Left lung (tissue), 14 donors: ENCODE measurements at places on chromosomes 11 and 22. TPM values are rescaled to one million over a fixed set of nuclear protein-coding genes. Genes with fewer than 3 reads are reported as not detected.

The NF2 gene
- total RNA-seq = 45.2 TPM

The CBX6 gene
- 80.0 TPM for total RNA-seq

The C22orf31 gene
- total RNA-seq = 0.29 TPM

The SLC6A5 gene
- total RNA-seq = not detected

The LDHAL6A gene
- not detected for total RNA-seq

The NCR3LG1 gene
- total RNA-seq = 9.8 TPM

The OR51B2 gene
- not detected for total RNA-seq

The SLC22A6 gene
- total RNA-seq = not detected

The AMOTL1 gene
- total RNA-seq = 52.0 TPM

The RBMXL2 gene
- total RNA-seq = not detected

GRCh38 chr22:41447435-41448188 lies 1.0 kb upstream of the TOB2 start:
- no peaks in the 10 kb centered on the region for H3K27me3 ChIP-seq
- H3K4me1 ChIP-seq = peaks cover 7% of the 10 kb centered on the region
- H3K4me3 ChIP-seq = peak overlapping the region; percentile 95

- no peaks in the 10 kb centered on the region for H3K27me3 ChIP-seq
- no peak for DNase-seq
- no peaks in the 10 kb centered on the region for H3K4me1 ChIP-seq
- no peaks in the 10 kb centered on the region for H3K36me3 ChIP-seq
- H3K27ac ChIP-seq = no peak overlapping the region
- no peak overlapping the region for H3K4me3 ChIP-seq
Observed at GRCh38 chr11:74371269-74372052, 26.8 kb downstream of the PGM2L1 start.

GRCh38 chr22:44328762-44329161 lies 16.0 kb upstream of the SHISAL1 start:
- peaks cover 24% of the 10 kb centered on the region for H3K4me1 ChIP-seq
- no peak for DNase-seq
- no peaks in the 10 kb centered on the region for H3K36me3 ChIP-seq
- no peak overlapping the region for H3K27ac ChIP-seq
- no peak overlapping the region for H3K4me3 ChIP-seq

GRCh38 chr11:95443386-95443785 lies 212.4 kb upstream of the SESN3 start:
- H3K4me1 ChIP-seq = no peaks in the 10 kb centered on the region
- no peak for DNase-seq
- H3K4me3 ChIP-seq = no peak overlapping the region
- no peak overlapping the region for H3K27ac ChIP-seq

DNA sequence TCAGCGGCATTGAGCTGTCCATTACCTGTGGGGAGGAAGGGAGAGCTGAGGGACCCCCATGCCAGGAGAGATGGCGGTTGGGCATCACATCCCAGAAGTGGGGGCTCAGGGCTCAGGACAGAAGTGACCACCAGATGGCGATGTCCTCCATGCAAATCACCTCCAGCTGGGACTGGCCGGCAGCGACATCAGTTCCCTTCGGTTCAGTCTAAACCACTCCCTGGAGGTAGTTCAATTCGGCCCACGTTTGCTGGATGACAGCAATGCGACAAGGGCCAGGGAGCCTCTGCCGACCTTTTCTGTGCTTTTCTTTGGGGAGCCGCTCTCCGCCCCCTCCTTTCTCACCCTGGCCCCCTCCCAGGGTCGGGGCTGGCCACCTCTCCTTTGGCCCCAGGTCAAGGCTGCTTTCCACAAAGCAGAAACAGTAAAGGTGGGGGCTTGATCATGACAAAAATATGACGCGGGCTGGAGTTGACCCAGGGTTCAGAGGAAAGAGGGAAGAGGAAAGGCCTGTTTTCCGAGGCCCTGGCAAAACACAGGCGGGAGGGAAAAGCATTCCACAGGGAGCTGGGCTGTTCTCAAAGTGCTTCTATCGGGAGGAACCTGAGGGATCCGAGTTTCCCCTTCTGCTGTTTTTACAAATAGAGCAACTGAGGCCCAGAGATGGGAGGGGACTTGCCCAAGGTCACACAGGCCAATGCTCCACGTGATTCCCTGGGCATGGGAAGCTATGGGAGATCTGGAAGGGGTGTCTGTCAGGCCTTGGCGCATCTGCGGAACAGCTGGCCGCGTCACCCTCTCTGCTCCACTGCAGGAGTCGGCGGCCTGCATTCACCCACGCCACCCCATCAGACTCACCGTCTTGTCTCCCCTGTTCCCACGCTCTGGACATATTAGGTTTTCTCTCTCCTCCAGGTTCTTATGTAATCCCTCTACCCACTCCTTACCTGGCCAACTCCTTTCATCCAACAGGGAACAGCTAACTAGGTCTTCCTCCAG lies 54.7 kb downstream of the FBXO7 start:
- peak overlapping the region; percentile 17 for H3K27ac ChIP-seq
- peaks cover 16% of the 10 kb centered on the region for H3K4me1 ChIP-seq
- H3K4me3 ChIP-seq = no peak overlapping the region
- no peaks in the 10 kb centered on the region for H3K27me3 ChIP-seq
- no peaks in the 10 kb centered on the region for H3K36me3 ChIP-seq

DNA sequence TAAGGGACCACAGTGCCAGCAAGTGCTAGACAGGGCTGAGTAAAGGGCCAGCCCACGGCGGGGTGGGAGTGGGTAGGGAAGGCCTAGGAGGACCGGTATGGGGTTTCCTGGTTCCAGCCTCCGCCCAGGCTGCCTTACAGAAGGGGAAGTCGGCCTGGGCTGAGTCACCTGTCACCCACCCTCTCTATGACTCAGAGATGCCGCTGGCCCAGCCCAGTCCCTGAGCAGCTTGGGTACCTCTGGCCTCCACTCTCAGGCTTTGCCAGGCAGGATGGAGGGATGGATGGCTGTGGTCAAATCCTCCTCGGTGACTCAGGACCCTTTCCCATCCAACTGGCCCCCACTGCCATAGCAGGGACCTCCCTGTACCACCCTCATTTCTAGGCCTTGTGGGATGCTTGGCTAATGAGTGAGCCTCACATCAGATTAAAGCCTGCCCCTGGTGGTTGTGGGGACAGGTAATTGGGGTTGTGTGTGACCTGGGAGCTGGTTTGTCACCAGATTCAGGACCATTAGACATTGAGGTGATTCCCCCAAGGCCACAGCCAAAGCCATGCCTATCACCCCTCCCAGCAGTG lies 13.9 kb downstream of the SLC35E4 start:
- no peaks in the 10 kb centered on the region for H3K27me3 ChIP-seq
- H3K27ac ChIP-seq = no peak overlapping the region
- peaks cover 3% of the 10 kb centered on the region for H3K4me1 ChIP-seq
- H3K4me3 ChIP-seq = no peak overlapping the region
- no peaks in the 10 kb centered on the region for H3K36me3 ChIP-seq
- no peak for DNase-seq

DNA sequence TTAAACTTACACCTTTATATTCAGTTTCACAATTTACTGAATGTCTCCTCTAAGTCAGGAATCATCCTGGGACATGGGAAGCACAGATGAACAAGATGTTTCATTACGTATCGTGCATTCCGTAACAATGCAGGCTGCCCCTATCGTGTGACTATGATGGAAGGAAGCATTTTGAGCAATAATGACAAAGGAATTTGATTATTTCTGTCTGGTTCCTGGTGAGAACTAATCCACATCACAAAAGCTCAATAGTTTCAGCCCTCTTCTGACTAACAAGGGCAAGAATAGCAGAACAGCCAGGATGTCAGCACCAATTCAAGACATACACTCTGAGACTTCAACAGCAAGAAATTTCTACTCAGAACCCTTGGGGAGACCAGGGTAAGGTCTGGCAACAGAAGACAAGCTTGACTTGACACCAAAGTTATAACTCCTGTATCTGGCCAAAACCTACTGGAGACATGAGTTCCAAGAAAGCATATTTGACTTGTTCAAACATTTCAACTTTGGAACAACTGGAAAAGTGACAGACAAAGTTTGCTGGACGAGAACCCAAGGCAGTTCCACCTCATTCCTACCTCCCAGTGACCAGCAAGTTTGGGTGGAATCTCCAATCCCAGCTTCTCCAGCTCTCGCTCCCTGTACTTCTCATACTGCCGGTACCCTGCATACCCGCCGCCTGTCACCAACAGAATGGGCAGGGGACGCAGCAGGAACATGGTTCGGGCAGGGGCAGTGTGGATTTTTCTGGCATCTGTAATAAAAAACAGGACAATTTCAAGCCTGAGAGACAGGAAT lies 14.3 kb downstream of the PISD start:
- H3K4me3 ChIP-seq = no peak overlapping the region
- H3K4me1 ChIP-seq = no peaks in the 10 kb centered on the region
- no peaks in the 10 kb centered on the region for H3K27me3 ChIP-seq
- no peak overlapping the region for H3K27ac ChIP-seq
- H3K36me3 ChIP-seq = peaks cover 31% of the 10 kb centered on the region

DNA sequence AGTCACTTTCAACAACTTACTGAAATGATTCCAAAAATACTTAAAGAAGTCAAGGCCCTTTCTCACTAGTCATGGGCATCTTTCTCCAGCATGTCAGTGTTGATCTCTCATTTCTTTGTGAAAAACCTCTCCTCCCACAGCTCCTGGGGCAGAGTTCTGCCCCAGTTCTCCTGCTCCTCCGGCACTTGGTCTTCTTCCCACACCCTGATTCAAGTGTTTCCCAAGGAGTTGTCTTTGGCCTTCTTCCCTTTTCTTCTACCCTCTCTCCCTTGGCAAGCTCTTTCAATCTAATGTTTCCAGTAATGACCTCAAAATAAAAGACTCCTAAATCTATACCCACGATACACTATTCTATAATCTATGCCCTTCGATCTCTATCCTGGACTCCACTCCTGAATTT lies 42.1 kb upstream of the CCDC34 start:
- DNase-seq = no peak
- no peak overlapping the region for H3K4me3 ChIP-seq
- H3K36me3 ChIP-seq = no peaks in the 10 kb centered on the region
- no peaks in the 10 kb centered on the region for H3K27me3 ChIP-seq
- H3K27ac ChIP-seq = no peak overlapping the region

GRCh38 chr22:47943729-47944700 lies 1181.6 kb downstream of the TBC1D22A start:
- no peaks in the 10 kb centered on the region for H3K27me3 ChIP-seq
- no peak overlapping the region for H3K27ac ChIP-seq
- no peaks in the 10 kb centered on the region for H3K36me3 ChIP-seq
- DNase-seq = no peak
- no peak overlapping the region for H3K4me3 ChIP-seq

- H3K4me1 ChIP-seq = no peaks in the 10 kb centered on the region
- no peak overlapping the region for H3K4me3 ChIP-seq
- no peaks in the 10 kb centered on the region for H3K27me3 ChIP-seq
- no peaks in the 10 kb centered on the region for H3K36me3 ChIP-seq
Observed at GRCh38 chr11:2662024-2662312, 37.8 kb downstream of the KCNQ1OT1 start.

DNA sequence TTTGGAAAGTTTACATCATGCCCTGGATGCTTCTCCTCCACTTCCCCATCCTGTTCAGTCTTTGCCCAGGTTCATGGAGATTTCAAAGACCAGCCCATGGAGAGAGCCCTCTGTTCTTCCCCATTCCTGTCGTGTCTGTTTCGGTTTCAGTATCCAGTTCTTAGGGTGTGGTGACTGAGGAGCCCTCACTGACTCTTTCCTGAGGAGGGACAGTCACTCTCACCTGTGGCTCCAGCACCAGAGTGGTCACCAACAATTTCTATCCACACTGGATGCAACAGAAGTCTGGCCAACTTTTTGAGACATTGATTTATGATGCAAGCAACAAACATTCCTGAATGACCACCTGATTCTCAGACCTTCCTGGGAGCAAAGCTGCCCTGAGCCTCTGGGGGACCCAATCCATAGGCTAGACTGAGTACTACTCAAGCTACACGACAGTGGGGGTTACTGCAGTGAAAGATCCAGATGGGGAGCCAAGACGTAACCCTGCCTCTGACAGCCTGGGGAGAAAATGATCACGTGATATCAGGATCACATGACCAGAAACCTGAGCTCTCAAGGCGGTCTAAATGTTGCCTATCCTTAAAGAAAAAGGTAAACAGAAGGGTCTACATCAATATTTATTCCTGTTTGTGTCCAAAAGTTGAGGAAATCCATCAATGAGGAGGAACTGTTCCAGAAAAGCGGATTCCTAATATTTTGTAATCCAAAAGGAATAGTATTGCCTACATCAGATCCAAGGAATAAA lies 76.2 kb upstream of the VPREB1 start:
- H3K4me3 ChIP-seq = no peak overlapping the region
- H3K36me3 ChIP-seq = no peaks in the 10 kb centered on the region
- peaks cover 9% of the 10 kb centered on the region for H3K27me3 ChIP-seq

DNA sequence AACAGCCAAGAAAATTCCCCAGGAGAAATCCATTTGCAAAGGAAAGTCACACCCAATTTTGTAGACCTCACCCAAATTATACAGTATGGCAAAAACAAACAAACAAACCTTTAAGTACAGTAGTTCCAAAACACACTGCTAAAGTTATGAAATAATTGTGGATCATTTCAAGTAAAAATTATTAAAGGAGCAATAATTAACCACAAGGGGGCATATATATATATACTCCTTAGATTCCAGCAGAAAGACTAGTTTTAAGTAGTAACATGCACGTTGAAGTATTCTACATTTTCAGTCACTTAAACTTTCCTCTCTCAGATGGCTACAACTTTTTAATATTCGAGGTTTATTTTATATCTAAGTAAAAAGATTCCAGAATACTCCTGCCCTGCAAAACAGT lies 26.8 kb downstream of the RNF141 start:
- H3K4me3 ChIP-seq = no peak overlapping the region
- no peaks in the 10 kb centered on the region for H3K27me3 ChIP-seq
- H3K27ac ChIP-seq = no peak overlapping the region
- peaks cover 12% of the 10 kb centered on the region for H3K4me1 ChIP-seq
- peaks cover 5% of the 10 kb centered on the region for H3K36me3 ChIP-seq

- no peaks in the 10 kb centered on the region for H3K36me3 ChIP-seq
- peak; percentile 66 for DNase-seq
- H3K27ac ChIP-seq = no peak overlapping the region
Observed at GRCh38 chr22:38422611-38423511, 32.1 kb downstream of the KCNJ4 start.

DNA sequence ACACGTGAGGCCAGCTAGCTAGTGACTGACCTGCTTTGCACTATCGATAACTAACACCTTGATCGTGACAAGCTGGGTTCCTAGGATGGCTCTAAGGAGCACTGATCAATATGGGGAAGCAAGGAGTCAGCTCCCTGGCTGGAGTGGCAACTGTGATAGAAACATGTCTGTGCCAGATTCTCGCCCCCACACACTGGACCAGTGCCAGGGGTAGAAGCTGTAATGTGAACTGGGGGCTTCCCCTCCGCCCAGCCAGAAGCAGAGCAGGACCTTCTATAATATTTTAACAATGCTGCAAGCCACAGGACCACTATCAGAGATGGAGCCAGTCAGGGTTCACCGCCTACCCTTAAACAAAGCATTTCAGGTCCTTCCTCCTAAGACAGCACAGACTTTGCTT lies 96.5 kb downstream of the DSCAML1 start:
- H3K4me3 ChIP-seq = no peak overlapping the region
- no peak for DNase-seq
- H3K4me1 ChIP-seq = no peaks in the 10 kb centered on the region
- no peaks in the 10 kb centered on the region for H3K27me3 ChIP-seq
- no peaks in the 10 kb centered on the region for H3K36me3 ChIP-seq

- H3K27me3 ChIP-seq = peaks cover 33% of the 10 kb centered on the region
- DNase-seq = no peak
- peaks cover 51% of the 10 kb centered on the region for H3K4me1 ChIP-seq
- peak overlapping the region; percentile 20 for H3K27ac ChIP-seq
Observed at GRCh38 chr22:50548040-50548920, 2.6 kb downstream of the KLHDC7B start.

GRCh38 chr11:24312464-24313238 lies 184.2 kb upstream of the LUZP2 start:
- H3K27me3 ChIP-seq = no peaks in the 10 kb centered on the region
- no peaks in the 10 kb centered on the region for H3K36me3 ChIP-seq
- no peaks in the 10 kb centered on the region for H3K4me1 ChIP-seq
- H3K27ac ChIP-seq = no peak overlapping the region
- no peak for DNase-seq
